ENCODE measurements at places on chromosomes 5 and 9.

- DNase-seq: no peak
Measured at GRCh38 chr9:16046713-16047112, 493.9 kb downstream of the CCDC171 start.

- DNase-seq: no peak
Measured at GRCh38 chr5:135182675-135183074, 148.6 kb upstream of the PITX1 start.

DNA sequence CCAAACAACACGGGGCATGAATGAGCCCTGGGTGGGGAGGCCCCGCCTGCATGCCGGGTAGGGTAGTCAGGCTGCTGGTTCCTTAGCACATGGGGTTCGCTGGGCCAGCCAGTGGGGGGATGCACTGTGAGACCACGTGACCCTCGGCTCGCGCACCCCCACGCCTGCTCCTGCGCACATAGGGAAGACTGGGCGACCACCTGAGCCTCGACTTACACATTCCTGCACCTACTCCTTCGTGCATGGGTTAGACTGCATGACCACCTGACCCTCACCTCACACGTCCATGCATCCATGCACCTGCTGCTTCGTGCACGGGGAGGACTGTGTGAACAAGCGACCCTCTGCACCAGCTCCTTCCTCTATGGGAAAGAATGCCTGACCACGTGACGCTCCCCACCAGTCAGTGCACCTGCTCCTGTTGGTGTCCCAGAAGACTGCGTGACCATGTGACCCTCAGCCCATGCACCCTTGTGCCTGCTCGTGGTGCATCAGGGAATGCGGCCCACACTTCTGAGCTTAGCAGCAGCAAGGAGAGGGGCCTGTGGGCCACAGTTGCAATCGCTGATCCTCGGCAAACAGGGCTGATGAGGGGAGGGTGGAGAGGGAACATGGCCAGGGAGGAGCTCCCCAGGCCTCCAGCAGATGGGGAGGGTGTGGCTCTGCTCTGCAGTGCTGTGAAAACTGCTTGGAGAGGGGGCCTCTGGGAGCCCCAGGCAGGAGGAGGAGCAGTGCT, 18.1 kb downstream of the LPCAT1 start:
- DNase-seq: no peak

DNA sequence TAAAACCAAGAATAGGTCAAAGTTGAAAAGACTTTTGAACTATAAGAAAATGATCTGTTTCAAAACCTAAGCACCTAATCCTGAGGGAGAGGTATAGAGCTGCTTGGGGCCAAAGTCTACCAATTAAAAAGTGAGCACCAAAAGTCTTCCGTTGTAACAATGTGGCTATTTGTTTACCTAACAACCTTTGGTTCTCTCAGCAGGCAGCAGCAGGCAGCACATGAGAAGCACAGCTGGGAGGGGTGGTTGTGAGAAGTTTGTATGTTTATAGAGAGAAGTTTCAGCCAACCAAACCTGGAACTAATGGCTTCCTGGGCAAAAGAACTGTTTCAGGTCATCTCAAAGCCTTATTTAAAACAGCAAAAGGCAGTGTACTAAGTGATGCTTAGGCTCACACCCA, 59.8 kb upstream of the TBC1D9B start:
- DNase-seq: no peak

DNA sequence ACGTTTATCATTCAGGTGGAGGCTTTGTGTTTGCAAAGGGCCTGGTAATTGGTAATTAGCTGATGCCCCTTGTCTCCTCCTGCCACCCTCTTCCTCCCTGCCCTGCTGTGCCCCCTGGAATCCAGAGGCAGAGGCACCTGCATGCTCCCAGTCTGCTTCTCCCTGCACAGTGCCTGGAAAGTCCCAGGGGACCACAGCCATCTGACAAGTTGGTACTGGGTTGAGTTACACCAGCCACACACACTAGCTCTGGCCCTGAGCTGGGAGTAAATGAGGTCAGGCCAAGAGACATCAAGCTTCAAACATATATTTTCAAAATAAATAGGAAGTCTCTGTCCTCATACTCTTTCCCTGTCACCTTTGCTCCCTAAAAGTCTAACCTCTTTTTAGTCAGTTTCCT, 56.3 kb downstream of the INSYN2B start:
- DNase-seq: no peak

DNA sequence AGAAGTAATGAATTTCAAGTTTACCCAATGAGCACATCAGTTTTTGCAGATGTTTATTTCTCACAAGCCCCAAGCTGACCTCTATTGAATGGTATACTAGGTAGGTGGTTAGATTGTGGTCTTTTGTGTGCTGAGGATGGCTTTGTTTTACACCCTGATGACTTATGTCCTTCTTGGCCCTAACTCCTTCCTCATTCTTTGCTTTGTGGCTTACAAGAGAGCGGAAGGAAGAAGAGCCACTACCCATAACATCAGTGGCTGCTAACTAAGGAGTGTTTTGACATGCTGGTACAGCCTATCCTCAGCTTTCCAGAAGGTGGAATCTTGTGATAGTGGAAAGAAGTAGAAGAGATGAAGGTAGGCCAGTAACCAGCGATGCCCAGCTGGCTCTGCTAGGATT, 85.7 kb upstream of the NTRK2 start:
- no peak for DNase-seq

GRCh38 chr5:56191656-56192055, 41.5 kb downstream of the ANKRD55 start:
- DNase-seq: no peak

- DNase-seq: no peak
Measured at GRCh38 chr5:90909940-90910339, 351.3 kb downstream of the ADGRV1 start.

GRCh38 chr5:55030220-55030619, 6.2 kb downstream of the GZMK start:
- DNase-seq: no peak

DNA sequence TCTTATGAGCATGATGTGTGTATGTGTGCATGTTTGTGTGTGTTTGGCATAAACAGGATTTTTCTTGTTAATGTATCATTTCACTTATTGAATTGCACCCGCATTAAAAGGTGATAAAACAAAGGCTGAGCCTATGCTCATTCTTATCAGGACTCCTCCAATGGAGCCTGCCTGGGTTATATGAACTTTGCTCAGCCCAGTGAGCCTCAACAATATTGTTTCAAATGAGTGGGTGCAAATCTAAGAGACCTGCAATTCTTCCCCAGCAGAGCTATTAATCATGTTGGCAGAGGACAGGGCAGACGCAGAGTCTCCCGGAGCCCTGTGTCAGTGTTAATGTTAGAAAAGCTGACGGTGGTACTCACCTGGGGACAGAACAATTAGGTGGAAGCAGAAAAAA, 71.6 kb downstream of the SH3RF2 start:
- DNase-seq: no peak

- no peak for DNase-seq
Measured at GRCh38 chr5:94791829-94792228, 173.4 kb downstream of the SLF1 start.

DNA sequence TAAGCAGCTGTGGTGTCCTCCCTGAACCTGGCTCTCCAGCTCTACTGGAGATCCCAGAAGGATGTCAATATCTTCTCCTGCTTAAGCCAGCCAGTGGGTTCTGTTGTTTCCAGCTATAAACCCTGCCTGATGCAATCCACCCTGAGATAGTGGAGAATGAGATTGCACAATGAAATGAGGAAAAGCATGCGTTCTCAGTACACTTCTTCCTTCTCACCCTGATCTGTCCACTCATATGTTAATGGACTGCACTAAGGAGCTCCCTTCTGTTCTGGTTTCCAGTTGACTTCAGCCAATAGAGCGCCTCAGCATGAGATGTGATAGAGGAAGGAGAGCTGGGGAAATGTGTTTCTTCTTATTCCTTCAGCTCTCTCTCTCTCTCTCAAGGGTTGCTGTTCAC, 40.0 kb upstream of the CDH6 start:
- no peak for DNase-seq

- DNase-seq: no peak
Measured at GRCh38 chr9:136614372-136614922, 48.3 kb upstream of the EGFL7 start.

GRCh38 chr9:88173378-88173999, 35.2 kb upstream of the SPATA31C2 start:
- peak; percentile 63 for DNase-seq

DNA sequence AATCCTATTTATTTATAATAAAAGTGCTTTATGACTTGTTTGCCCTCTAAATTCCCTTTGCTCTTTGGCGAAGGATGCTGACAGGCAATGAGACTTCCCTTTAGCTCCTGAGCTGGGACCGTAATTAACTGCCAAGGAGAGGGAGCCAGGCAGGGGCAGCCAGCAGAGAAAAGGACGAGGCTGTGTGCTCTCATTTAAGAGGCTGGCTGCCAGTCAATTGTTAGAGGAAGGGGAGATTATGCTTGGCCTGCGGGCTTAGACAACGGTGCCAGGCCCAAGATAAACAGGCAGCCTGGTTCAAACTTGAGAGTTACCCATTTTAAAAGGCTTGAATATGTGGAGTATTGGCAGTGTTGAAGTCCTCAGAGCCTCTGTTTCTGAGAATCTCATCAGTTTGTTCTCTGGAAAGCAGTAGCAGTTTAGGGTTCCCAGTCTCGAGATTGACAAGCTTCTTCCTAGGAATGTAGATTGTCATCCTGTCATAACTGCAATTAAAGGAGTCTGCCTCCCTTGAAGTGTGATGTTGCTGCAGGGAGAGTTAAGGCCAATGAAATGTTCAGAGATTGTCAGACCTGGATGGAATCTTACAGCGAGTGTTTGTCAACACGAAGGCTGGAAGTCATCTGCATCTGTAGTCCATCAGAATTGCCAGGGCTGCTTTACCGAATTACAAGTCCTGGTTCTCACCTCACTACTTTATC, 113.2 kb downstream of the JAKMIP2 start:
- no peak for DNase-seq

GRCh38 chr9:68817079-68817875, 112.2 kb downstream of the PIP5K1B start:
- DNase-seq: no peak

- peak; percentile 32 for DNase-seq
Measured at GRCh38 chr5:36089989-36090388, 23.3 kb upstream of the UGT3A2 start.

- no peak for DNase-seq
Measured at GRCh38 chr5:135008556-135008955, 25.5 kb downstream of the PITX1 start.

- DNase-seq: no peak
Measured at GRCh38 chr9:124818431-124819281, 34.6 kb upstream of the WDR38 start.

GRCh38 chr9:132439153-132439552, 29.1 kb downstream of the CFAP77 start:
- no peak for DNase-seq

GRCh38 chr5:59246145-59246869, 647.2 kb downstream of the PDE4D start:
- peak; percentile 35 for DNase-seq

GRCh38 chr5:133675376-133676154, 63.2 kb upstream of the FSTL4 start:
- DNase-seq: no peak

- no peak for DNase-seq
Measured at GRCh38 chr5:172477466-172477865, 23.1 kb upstream of the SH3PXD2B start.

GRCh38 chr5:134082264-134082992, 32.1 kb upstream of the TCF7 start:
- no peak for DNase-seq

GRCh38 chr5:59390989-59391388, 502.5 kb downstream of the PDE4D start:
- DNase-seq: no peak

- DNase-seq: no peak
Measured at GRCh38 chr5:177431317-177432142, 5.1 kb downstream of the GRK6 start.

DNA sequence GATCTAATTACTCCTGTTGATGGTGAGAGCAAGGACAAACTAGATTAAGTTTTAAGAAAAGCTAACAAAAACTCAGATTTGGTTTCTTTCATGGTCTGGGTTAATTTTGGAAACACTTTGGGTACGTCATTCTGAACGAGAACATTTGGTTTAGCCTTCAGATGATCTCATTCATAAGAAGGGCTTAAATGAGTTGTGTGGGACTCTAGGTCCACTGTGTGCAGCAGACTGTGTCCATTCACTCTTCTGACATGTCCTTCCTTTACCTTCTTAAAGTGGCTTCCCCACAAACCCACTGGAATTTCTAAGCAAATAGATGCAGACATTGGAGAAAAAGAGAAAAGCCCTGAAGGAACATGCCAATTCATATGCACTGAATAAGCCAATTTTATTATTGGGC, 96.8 kb downstream of the FBXO4 start:
- DNase-seq: no peak

DNA sequence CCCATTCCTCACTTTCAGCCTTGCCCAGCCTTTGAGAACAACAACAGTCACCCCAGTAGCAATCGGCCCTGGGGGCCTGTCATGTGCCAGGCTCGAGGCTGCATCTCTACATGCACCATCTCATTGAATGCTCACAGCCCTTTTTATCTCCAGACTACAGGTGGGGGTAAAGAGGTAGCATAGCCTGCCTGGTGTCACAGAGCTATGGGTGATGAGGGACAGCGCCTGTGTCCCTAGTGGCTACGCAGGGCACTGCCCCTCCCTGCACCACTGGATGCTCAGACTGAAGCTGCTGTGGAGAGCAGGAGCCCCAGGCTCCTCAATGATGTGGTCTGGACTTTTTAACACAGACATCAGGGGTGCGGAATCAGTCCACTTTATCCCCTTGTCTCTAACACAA, 2.8 kb downstream of the CAMK2A start:
- no peak for DNase-seq

GRCh38 chr9:81317223-81317622, 372.1 kb downstream of the TLE1 start:
- DNase-seq: no peak

- no peak for DNase-seq
Measured at GRCh38 chr5:142544071-142544753, 141.7 kb downstream of the FGF1 start.

DNA sequence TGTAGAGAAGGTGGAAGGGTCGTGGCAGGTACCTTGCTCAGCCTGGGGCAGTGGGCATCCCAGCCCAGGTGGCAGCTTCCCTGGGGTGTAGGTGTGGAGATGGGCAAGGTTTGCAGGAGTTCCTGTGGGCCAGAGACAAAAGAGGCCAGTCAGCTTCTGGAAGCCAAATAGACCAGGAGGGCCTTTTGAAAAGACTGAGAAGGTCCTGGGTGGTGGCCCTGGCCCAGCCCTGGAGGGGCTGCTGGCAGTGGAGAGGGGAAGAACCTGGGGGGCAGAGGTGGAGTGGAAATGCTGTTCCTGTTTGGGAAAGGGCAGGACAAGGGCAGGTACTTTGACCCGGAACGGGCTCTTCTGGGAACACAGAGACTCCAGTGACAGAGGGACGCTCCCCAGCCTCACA, 7.0 kb upstream of the IL3 start:
- no peak for DNase-seq

- DNase-seq: peak; percentile 68
Measured at GRCh38 chr5:39547553-39548154, 122.9 kb upstream of the DAB2 start.

GRCh38 chr9:98081477-98082219, 25.1 kb downstream of the NANS start:
- no peak for DNase-seq

- no peak for DNase-seq
Measured at GRCh38 chr9:127035948-127036347, 86.5 kb downstream of the ANGPTL2 start.

- no peak for DNase-seq
Measured at GRCh38 chr9:92042260-92042659, 73.0 kb downstream of the SPTLC1 start.

Measured in foreskin melanocyte (primary cell).